T-helper 17 cell (primary cell): ENCODE measurements at places on chromosomes 4 and X.

DNA sequence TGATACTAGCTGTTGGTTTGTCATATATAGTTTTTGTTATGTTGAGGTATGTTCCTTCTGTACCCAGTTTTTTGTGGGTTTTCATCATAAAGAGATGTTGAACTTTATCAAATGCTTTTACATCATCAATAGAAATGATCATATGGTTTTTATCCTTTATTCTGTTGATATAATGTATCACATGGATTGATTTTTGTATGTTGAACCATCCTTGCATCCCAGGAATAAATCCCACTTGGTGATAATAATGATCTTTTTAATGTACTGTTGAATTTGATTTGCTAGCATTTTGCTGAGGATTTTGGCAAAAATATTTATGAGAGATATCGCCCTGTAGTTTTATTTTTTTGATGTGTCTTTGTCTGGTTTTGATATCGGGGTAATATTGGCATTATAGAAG is 22.5 kb upstream of the NAA11 start:
- DNase-seq, result no peak

DNA sequence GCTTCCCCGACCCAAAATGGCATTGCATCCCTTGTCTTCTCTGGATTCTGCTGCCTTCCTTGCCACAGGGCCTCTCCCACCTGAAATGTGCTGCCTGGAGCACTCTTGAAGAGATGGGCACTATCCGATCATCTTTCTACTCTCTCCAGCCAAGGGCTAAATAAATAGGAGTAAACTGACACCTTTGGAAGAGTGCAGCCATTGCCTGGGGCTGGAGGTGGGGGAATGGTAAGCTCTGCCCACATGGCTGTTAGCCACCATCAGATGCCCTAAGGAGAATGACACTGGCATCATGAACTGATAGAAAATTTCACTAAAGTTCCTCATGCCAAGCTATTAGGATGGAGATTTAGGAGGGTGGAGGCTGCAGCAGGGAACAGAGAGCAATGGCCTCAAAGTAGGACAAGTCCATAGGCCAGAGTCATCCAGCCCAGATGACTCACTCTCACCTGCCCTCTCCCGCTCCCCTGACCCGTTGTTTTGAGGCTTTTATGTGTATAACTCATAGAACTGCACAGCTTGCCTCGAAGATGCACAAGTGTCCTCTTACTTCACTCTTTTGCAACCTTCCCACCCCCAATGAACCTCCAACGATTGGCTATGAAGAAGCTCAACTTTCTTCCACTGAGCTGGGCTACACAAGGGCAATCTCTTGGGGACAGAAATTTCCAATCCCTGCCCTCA is 822 bp upstream of the PFKFB1 start:
- DNase-seq, result no peak

DNA sequence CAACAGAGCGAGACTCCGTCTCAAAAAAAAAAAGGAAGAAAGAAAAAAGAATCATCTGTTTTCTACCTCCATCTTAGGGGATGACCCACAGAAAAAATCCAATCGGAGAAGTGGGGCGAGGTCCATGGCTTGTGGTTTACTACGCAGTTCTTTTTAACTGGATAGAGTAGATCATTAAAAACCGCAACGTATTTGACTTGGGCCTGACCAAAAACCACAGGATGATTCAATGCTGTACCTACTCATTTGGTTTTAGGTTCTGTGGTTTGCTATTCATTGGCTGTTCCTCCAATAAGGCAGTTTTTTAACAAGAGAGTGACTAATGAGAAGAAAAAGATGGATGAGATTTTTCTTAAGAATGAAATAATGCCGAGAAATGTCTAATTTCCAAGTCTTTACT is 83.7 kb downstream of the FREM3 start:
- DNase-seq, result no peak

- no peak for DNase-seq
Measured at GRCh38 chr4:77815636-77816035, 3.5 kb downstream of the CNOT6L start.

- DNase-seq, result no peak
Measured at GRCh38 chr4:163331629-163332376, 593 bp downstream of the NPY1R start.

GRCh38 chr4:101853028-101853427 is 62.5 kb downstream of the BANK1 start:
- no peak for DNase-seq
